Activated T-cell treated with anti-CD3 and anti-CD28 coated beads for 4 hours (primary cell): ENCODE measurements at places on chromosomes 16 and 17.

GRCh38 chr17:31225831-31226230, 71.2 kb downstream of the OMG start:
- DNase-seq = no peak

DNA sequence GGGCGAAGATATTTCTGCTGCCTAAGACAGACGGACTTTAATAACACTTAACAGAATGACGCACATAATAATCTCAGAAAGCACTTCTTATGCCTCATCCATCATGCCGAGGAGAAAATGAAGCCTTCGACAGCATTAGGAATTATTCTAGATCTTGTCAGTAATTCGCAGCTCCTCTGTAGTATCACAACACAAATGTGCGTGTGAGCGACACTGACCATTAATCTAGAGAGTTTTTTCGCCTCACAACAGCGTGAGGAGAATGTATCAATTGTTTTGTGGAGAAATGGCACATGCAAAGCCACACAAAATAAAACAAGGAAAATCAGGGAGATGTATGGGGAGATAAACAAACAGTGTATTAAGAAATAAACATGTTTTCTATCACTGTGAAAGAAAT, 410.2 kb upstream of the PSMD7 start:
- no peak for DNase-seq

- DNase-seq = no peak
Observed at GRCh38 chr16:1691276-1691675, 13.2 kb downstream of the JPT2 start.

DNA sequence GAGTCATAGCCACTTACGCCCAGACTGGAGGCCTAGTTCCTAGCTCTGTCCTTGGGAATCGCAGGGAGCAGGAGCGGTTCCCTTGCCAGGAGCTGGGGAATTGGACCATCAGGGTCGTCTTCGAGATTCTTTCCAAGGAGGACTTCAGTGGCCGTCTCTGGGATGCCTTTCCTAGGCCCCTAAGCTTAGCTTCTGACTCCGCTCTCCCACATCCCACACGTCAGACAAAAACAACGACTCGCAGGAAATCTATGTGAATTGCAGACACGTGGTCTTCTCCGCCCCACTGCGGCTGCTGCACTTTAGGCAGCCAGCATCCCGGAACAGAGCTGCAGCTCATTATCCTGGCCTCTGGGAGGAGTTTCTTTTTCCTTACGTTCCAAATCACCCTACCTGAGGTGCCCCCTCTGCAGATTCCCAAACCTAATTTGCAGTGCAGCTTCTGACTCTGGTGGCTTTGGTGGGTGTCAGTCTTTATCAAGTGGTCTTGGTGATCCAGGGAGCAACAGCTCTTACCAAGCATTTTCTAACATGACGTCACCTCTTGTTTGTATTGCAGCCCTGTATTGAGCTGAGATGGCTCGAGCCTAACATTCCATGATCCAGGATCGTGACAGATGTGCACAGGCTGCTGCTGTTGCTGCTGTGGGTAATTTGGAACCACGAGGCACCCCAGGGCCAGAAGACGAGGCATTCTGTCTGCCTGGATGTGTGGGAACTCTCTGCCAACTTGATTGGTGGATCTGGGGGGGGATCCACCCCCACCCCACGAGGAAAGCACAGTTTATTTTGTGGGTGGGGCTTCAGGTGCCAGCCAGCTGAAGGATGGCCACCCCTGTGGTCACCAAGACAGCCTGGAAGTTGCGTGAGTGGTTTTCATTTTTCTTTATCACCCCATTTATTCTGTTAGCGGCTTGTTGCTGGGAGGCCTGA, 1.1 kb downstream of the KATNB1 start:
- peak; percentile 17 for DNase-seq

DNA sequence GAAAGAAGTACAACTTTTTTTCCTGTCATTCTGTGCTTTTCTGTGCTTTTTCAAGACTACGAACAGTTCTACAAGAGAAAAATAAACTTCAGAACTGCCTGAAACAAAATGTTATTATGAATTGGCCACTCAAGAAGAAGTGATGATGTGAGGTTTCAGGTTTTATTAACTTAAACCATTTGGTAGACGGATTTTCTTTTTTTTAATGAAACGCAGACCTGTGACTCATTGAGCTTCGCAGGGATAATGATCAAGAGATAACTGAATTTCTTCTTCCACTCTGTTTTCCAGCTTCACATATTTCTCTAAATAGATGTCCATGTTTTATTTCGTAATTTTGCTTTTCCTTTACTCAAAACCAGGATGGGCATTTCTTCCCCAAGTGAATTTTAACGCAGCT, 32.7 kb downstream of the AIPL1 start:
- no peak for DNase-seq

DNA sequence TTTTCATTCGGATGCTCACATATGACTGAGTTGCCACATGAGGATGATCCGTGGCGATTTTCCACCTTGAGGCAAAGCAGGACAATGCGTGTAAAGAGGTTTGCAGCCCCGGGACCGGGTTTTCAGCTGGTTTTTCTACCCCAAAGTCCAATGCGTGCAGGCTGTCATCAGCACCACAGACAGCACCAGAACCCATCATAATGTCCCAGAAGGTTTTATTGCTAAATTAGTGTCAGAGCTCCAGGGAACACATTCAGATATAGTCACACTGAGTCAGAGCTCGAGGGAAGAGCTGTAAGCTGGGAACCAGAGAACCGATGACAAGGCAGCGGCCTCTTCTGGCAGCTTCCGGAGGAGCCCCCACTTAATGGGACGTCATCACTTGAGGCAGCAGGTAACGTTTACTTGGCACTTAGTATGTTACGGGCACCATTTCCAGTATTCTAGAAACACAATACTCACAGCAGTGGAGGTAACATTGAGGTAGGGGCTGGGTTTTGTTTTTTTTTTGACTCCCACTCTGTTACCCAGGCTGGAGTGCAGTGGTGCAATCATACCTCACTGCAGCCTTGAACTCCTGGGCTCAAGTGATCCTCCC, 8.9 kb upstream of the NAGPA start:
- no peak for DNase-seq

DNA sequence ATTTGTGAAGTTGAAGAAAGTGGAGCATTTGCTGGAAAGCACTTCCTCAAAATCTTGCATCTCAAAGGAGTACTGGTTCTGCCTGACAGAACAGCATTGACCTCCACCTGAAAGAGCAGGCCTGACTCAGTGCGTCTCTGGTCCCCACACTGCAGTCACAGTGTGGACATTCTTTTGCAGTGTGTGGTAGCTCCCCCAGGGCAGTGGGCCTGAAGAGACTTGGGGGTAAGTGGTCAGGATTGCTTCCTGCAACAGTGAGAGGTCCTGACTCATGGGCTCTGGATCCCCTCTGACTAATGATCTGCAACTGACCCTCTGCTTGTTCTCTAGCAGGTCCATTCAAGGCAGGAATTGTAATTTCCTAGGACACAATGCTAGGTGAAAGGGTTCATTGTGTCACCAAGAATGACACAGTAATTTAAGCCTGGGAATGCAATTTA, 204.9 kb upstream of the KCNJ16 start:
- no peak for DNase-seq

DNA sequence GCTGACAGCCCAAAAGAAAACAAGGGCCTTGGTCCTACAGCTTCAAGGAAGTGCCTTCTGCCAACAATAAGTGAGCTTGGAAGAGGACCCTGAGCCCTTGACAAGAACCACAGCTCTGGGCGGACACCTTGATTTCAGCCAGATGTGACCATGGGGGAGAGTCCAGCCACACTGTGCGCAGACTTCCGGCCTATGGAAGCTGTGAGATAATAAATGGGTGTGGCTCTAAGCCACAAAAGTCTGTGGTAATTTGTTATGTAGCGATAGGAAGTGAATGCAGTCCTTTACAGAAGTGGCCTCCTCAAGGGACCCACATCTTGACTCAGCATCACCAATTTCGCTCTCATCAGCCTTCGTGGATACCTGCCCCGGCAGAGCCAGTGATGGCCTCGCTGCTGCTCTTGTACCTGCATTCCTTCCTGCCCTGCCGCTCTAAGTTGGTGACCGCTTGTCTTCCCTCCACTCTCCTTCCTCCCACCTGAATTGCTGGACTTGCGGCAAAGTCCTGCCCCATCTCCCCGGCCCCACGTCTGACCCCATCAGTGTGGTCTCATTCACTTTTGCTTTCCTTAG, 29.3 kb downstream of the PRSS54 start:
- DNase-seq = no peak

- no peak for DNase-seq
Observed at GRCh38 chr16:14007450-14007849, 63.7 kb upstream of the MRTFB start.

GRCh38 chr17:31596382-31597323, 205.2 kb downstream of the RAB11FIP4 start:
- no peak for DNase-seq

DNA sequence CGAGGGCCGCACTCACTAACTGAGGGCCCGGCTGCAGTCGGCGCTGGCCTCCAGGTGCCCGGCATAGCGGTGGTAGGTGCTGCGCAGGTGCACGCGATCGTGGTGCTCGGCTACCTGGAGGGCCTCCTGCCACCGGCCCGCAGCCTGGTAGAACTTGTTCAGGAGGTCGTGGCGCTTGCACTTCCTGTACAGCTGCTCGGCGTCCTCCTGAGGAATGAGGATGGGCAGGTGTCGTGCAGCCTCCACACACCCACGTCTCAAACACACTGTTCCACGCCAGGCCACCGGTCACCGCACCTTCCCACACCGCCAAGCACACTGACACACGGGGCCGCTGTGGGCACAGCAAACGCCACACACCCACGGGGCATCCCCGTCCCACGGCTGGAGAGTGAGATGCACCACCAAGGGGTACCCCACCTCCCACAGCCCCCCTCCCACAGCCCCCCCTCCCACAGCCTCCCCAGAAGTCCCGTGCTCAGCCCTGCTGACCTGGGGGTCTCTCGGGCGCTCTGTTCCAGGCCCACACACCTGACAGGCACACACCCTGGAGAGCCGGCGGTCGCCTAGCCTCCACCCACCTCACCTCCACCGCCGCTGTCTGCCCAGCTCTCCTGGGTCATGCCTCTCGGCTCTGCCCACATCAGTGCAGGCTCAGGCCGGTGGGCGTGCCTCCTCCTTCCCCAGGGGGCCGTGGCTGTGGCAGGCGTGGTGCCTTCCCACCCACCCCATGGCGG, 7.4 kb upstream of the TMEM204 start:
- DNase-seq = no peak

DNA sequence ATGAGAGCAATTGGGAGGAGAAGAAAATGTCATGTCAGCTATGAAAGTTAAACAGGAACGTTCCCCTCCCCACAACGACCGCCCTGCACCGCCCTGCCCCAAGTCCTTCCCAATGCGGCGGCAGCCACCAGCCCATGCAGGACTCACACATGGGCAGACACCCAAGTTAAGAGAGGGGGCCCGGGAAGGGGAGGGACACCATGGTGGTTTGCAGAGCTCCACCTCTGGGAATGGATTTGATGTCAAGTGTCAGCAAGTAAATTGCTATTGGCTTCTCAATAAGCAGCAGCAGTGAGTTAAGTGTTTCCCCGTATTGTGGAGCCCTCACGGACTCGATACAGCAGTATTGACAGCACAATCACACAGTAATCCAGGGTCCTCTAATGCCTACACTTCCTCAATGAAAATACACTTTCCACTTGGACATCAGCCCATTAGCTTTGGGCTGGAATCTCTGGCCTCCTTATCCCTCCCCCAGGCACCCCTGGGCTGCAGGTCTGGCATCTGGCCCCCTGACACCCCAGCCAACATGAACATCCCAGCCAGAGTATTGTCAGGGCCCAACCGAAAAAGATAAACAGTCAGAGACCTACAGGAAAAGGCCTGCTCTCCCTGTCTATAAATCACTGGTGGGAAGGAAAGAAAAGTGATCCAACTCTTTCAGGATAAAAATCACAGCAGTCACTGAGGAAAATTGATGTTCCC, 22.6 kb downstream of the ZFHX3 start:
- no peak for DNase-seq

DNA sequence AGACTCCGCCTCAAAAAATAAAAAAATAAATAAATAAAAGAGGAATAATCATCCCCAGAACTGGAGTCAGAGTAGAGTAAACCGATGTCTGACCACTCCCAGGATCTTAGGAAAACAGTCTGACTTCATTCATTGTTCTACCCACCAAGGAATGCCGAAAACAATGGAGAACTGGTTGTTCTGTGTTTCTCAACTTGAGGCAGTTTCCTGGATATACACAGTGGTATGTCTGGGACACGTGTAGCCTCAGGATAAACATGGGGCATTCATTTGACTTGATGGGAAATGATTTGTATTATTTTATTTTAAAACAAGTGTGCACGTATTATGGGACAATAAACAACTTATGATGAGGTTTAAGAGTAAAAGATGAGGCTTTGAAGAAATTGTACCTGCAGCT, 32.8 kb upstream of the PAFAH1B1 start:
- DNase-seq = no peak

DNA sequence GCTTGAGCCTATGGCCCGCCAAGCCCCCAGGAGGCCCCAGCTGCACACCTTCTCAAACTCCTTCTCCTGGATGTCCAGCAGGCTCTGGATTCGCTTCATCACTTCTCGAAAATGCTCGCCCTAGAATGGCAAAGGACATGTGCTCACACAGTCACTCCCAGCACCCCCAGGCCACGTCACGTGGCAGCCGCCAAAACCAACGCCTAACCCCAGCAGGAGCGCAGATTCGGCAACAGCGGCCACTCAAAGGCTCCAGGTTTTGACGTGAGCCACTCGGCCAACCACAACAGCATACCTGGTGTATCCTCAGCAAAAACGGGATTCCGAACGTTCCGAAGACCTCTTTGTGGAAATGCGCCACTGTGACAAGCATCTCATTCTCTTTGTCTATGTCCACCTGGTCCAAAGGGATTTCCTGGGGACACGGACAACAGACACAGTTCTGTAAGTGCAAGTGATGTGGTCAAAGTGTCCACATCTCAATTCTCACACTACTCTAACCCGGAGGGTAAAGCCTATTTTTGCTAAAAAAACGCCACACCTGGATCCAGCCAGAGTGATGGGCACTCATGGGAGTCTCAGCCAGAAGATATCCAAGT, 12.7 kb downstream of the LITAFD start:
- no peak for DNase-seq

DNA sequence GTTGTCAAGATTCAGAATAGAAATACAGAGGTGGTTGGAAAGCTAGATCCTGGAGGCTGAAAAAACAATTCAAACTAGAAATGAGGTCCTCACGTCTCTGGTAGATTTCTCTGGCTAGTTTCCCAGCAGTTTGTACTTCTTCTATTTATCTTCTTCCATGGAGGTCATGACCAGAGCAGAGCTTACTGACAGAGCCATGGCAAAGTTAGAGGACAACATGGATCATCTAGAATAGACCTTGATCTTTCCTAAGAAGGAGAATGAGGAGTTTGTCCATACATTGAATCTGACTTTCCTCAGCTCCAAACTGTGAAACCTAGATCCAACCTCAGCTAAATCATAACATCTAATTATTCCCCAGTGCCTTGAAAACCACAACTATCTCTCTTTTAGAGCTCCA, 900.8 kb upstream of the GOT2 start:
- DNase-seq = no peak
